NCI-H1105 (cell line): ENCODE measurements at places on chromosomes 4 and X.

DNA sequence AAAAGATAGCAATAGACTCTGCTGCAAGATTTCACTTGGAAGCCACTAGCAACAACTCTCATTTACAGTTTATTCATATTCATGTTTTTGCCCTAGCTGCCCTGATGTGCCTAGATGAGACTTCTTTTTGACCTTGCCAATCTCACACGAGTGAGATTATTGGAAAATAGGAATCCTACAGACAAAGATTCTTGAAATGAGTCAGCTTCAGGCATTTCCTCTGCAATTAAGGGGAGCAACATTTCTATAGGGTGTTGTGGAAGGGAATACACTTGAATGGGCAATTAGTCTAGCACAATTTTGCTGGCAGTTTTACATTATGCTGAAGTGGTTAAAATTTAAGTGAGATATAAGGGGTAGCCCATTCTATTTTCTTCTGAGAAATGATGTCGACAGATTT, 217.0 kb upstream of the FAT4 start:
- DNase-seq = no peak

- no peak for DNase-seq
These were observed 26.2 kb upstream of the NFKB1 start for GRCh38 chr4:102474736-102475504.

DNA sequence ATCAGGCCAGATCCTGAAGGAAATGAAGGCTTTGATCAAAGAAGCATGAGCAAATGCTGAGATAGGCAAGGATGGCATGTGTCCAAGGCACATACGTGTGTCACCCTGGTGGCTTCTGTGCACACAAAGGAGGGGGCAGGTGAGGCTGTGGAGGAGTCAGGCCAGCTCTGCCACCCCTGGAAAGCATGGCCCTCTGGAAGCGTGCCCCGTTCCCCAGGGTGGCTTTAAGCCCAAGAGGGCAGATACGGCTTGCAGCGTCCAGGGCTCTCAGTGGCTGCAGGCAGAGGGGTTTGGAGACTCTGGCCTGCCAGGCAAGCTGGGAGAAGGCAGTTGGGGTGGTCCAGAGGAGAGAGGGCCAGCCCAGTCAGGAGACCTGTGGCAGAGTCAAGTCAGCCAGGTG, 25.6 kb downstream of the PNMA6E start:
- DNase-seq = no peak

GRCh38 chr4:74291471-74291870, 16.8 kb upstream of the EPGN start:
- no peak for DNase-seq

DNA sequence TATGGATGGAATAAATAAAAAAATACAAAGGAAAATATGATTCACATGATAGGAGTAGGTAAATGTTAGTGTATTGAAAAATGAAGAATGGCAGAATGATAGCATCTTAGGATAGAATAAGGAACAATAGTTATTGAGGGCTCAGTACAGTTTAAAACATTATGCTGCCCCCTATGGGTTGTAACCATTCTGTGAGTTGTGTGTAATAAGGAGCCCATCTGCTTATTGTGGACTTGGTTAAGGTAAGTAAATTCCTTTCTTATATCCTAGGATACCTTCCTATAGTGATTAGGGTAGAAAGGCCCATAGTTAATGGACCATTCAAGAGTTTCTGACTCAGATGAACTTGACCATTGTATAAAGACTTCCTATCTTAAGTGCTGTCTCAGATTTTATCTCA, 195.8 kb downstream of the PDHA2 start:
- DNase-seq = no peak

- no peak for DNase-seq
These were observed 79.8 kb downstream of the PSAPL1 start for GRCh38 chr4:7354927-7355326.

DNA sequence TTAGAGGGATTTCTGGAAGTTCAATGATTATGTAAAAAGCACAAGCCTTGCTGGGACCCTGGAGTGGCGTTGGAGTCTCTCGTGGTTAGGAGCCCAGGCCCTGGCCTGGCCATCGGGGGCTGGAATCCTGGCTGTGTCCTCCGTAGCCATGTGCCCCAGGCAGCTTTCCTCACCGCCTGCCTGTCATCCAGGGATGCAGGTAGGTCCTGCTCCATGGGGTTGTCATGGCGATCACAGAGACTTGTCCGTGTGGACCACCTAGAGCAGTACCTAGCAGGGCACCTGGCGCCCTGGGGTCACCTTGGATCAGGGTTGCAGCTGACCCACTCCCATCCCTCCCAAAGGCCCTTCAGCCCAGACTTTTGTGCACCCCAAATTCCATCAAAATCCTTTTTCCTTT, 30.2 kb upstream of the WFS1 start:
- DNase-seq = no peak

DNA sequence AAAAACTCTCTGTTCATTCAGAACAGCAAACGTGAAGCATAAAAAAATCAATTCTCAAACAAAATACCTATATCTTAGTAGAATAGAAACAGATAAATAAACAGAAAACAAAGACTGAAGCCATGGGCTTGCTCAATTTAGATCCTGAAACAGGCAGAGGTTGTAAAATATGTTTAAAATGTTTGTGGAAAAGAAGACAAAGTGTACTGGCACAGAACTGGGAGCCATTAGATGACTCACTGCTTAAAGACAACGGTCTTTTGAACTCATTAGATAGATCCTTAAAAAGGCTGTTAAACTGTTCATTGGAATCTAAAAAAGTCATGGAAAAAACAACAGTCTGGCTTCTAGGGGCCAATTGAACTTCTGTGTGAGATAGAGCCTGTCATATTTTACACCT, 247.0 kb upstream of the NDST4 start:
- DNase-seq = no peak

DNA sequence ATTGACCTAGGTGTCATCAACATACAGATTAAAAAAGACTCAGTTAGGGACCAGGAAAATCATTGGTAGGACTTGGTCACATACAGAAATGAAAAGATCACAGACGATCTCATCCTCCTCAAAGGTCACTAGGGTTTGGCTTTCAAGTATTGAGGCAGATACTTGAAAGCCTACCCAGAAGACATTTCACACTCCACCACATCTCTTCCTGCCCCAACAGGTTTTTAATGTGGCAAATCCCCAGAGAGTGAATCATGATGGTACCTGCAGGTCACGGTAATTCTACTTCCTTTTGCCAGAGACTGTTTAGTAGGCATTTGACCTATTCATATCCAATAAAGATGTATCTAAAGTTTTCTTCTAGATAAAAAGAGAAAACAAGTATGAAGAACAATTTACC, 44.1 kb downstream of the INPP4B start:
- no peak for DNase-seq

- no peak for DNase-seq
These were observed 83.0 kb upstream of the TACR3 start for GRCh38 chr4:103802766-103803165.

- no peak for DNase-seq
These were observed 71.1 kb downstream of the PKD2 start for GRCh38 chr4:88078579-88078978.

DNA sequence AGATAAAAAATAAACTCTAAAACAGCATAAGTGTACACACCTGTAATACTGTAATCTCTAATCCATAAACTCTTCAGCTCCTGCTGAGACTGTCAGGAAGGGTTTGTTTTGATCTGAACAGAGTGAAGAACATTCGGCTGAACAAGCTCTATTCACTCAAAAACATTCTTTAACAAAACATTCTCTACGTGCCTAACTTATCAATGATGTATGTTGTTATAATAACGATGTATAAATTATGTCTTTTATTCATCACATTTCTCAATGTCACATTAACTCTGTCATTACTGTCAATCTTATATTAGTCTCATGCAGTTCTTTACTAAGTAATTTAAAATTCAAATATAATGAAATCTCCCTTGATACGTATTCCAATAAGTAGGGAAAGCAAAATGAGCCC, 280.6 kb downstream of the FSTL5 start:
- DNase-seq = no peak

DNA sequence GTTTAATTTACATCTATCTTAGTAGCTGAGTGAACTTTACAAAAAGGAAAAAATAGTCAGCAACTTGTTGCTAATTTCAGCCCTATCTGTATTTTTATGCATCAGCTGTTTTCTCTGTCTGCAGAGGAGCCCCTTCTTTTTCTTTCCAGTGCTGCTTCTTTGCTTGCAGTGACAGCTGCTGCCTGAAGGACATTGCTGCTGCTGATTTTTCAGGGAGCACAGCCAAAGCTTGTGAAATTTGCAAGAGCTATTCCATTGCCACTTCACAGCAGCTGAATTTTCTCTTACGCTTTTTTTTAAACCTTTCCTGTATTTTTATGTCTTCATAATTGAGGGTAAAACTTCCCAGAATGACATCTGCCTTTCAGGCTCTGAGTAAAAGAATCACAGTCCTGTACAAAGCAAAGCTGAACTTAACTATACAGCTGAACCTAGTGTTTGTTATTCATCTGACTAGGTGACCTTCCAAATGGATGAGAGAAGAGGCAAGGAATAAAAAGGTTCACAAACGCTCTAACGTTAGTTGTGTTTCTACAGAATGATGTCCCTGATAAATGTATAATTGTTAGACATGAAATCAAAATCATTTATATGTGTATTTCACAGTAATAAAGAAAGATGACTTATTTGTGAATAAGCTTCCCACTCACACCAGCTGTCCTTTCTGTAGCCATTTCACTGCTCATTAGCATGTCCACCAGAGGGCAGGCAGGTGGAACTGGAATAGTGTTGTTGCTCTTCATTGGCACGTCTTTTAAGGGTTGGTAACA, 541.4 kb downstream of the ADGRL3 start:
- no peak for DNase-seq

GRCh38 chr4:8649631-8650361, 57.2 kb downstream of the CPZ start:
- DNase-seq = no peak

- DNase-seq = no peak
These were observed 54.8 kb downstream of the ENOPH1 start for GRCh38 chr4:82484996-82485783.

DNA sequence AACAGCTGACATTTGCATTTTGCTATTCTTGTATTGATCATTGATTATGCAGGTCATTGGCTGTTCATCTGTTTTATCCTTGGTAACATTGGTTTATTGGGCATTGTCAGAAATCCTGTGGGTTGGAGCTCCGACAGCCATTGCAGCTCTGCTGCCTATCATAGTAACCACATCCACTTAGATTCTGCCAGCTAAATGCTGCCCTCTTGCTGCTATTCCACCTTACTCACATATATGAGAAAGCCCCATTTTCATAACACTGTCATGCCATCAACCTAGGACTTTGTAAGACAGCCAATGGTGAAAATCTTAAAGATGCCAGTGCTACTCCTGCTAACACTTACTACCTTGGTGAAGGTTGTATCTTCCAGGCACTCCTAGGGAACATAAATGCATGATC, 187.3 kb upstream of the CXCL13 start:
- DNase-seq = peak; percentile 37

DNA sequence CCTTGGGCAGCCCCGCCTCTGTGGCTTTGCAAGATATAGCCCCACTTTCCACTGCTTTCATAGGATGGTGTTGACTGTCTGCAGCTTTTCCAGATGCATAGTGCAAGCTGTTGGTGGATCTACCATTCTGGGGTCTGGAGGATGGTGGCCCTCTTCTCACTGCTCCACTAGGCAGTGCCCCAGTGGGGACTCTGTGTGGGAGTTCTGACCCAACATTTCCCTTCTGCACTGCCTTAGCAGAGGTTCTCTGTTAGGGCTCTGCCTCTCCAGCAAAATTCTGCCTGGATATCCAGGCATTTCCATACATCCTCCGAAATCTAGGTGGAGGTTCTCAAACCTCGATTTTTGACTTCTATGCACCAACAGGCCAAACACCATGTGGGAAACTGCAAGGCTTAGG, 153.7 kb downstream of the TBCK start:
- no peak for DNase-seq

DNA sequence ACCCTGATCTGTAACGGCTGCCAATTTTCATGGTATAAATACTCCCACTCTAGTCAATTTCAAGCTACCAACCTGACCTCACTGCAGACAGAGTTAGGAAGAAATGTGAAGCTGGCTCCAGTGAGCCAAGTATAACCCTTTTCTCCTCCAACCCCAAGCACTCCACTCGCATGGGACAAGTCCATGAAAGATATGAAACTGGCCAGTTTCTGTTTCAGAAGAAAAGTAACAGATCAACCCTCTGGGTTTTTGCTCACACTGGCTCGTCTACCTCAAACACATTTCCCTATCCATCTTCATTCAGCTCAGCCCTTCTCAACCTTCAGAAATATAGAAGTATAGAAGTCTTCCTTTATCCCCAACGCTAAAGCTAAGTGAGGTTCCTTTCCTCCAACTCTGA, 82.4 kb upstream of the NDP start:
- DNase-seq = no peak

GRCh38 chrX:65925592-65925991, 114.3 kb downstream of the VSIG4 start:
- no peak for DNase-seq

- no peak for DNase-seq
These were observed 116.5 kb downstream of the UCHL1 start for GRCh38 chr4:41373221-41373620.
